ENCODE measurements at places on chromosomes 3 and 15. TPM values are rescaled to one million over a fixed set of nuclear protein-coding genes. Genes with fewer than 3 reads are reported as not detected.

DNA sequence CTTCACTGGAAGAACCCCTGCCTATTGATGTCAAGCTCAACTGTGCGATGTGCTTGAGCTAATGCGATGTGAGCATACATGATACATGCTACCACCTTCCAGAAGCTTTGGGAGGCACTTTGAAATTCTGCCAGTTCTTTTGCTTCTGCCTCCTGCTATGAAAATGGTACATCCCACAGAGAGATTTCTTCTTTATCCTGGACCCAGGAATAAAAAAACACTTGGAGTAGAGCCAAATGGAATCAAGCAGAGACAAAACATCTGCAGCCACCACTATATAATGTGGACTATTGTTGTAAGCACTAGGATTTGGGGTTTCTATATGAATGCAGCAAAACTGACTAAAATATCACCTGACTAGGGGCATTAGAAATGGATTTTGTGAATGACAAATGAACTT lies 119.9 kb upstream of the GAP43 start:
- H3K27ac ChIP-seq, result no peak overlapping the region
- H3K36me3 ChIP-seq, result peaks cover 24% of the 10 kb centered on the region
- no peak overlapping the region for H3K4me3 ChIP-seq
- DNase-seq, result no peak
- H3K27me3 ChIP-seq, result 0 out of 2 replicates have a peak, but pooled peaks cover 2% of the 10 kb centered on the region

- no peaks in the 10 kb centered on the region for H3K27me3 ChIP-seq
- peaks cover 26% of the 10 kb centered on the region for H3K4me1 ChIP-seq
- H3K4me3 ChIP-seq, result no peak overlapping the region
- H3K27ac ChIP-seq, result no peak overlapping the region
Measured at GRCh38 chr3:183266454-183266853, 13.4 kb downstream of the B3GNT5 start.

- no peaks in the 10 kb centered on the region for H3K27me3 ChIP-seq
- H3K36me3 ChIP-seq, result no peaks in the 10 kb centered on the region
- H3K4me1 ChIP-seq, result no peaks in the 10 kb centered on the region
- no peak overlapping the region for H3K4me3 ChIP-seq
- no peak overlapping the region for H3K27ac ChIP-seq
Measured at GRCh38 chr15:78989701-78990240, 44.9 kb upstream of the CTSH start.

GRCh38 chr3:45261333-45262110 lies 35.4 kb upstream of the TMEM158 start:
- no peak overlapping the region for H3K27ac ChIP-seq
- H3K27me3 ChIP-seq, result peaks cover 7% of the 10 kb centered on the region
- peaks cover 19% of the 10 kb centered on the region for H3K4me1 ChIP-seq
- H3K36me3 ChIP-seq, result no peaks in the 10 kb centered on the region
- DNase-seq, result no peak

DNA sequence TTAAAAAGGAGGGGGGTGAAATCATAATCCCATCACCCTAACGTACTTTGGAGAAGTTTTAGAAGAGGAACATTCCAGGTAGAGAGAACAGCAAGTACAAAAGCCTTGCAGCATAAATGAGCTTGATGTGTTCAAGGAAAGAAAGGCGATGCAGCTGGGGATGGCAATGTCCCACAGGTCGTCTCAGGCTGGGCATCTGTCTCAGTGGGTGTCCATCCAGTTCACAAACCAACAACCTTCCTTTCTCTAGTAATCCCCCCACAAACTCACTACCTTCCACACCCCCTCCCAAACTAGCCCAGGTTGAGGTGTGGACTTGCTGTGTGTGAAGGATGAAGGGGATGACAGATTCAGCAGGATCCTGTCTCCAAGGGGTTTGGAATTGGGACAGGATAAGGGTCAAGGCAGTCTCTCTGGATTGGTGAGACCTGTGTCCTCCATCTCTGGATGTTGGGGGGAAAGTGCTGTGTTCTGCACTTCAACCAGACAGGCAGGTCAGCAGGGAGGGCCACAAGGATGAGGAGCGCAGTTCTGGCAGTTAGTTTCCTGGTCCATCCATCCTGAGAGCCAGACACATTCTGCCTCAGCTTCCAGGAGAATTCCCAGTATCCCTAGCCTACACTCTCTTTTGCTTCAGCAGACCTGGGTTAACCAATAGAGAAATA lies 1.7 kb upstream of the ESYT3 start:
- H3K27me3 ChIP-seq, result peaks cover 74% of the 10 kb centered on the region
- H3K36me3 ChIP-seq, result peaks cover 2% of the 10 kb centered on the region
- H3K4me1 ChIP-seq, result peaks cover 9% of the 10 kb centered on the region
- no peak for DNase-seq
- peak overlapping the region; percentile 71 for H3K4me3 ChIP-seq

Gene CX3CR1
- total RNA-seq, result 0.37 TPM

All from WTC11 (cell line).